ENCODE measurements at places on chromosomes 5 and 9.

- no peak overlapping the region for H3K27ac ChIP-seq
- H3K4me3 ChIP-seq: no peak overlapping the region
- DNase-seq: no peak
- no peaks in the 10 kb centered on the region for H3K4me1 ChIP-seq
- H3K27me3 ChIP-seq: no peaks in the 10 kb centered on the region
Observed at GRCh38 chr5:121976979-121977378, 15.2 kb downstream of the SRFBP1 start.

DNA sequence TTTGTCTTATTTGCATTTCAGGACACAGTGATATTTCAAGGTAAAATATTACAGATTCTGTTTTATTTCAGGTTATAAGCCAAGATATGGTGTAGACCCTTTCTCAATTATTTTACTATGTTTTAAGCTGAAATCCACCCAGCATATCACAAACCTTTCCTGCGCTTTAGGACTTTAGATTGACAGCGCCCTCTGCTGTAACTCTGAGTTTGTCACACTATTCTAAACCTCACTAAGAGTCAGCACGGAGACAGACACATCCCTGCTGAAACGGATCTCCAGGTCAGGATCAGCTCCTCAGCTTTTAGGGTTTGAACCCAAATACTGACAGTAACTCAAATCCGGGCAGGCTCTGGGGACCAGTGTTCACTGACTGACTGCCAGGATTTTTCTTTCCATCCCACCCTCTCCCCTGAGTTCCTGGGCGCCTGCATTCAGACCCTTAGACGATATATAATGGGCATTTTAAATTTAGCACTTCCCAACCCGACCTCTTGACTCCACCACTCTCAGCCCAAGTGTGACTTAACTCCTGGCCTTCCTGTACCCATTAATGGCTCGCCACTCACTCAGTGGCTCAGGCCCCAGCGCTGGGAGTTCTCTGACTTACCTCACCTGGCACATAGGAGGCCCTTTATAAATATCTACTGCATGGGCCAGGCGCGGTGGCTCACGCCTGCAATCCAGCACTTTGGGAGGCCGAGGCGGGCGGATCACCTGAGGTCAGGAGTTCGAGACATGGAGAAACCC is 33.5 kb downstream of the TLX3 start:
- H3K36me3 ChIP-seq: no peaks in the 10 kb centered on the region
- H3K4me1 ChIP-seq: no peaks in the 10 kb centered on the region
- H3K4me3 ChIP-seq: no peak overlapping the region
- H3K27me3 ChIP-seq: peaks cover 5% of the 10 kb centered on the region

- H3K27me3 ChIP-seq: no peaks in the 10 kb centered on the region
- no peak overlapping the region for H3K27ac ChIP-seq
- H3K4me3 ChIP-seq: no peak overlapping the region
- DNase-seq: peak; percentile 70
- no peaks in the 10 kb centered on the region for H3K36me3 ChIP-seq
Observed at GRCh38 chr9:70480405-70480980, 66.0 kb upstream of the KLF9 start.

DNA sequence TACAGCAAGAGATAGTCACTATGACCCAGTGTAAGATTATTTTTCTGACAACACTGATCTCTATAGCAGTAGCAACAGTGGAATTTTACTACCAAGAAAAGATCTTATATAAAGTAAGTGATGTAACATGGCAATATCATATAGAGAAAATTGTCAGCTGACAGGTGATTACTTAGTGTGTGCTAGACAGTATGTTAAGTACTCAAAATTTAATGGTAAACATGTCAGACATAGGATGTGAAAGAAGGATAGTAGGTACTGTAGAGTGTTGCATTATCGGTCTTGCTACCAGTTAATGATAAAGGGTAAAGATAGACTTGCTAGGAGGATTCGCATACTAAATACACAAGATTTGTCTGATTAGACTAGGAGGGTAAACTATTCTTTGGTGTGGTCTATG is 247.4 kb downstream of the CYLC2 start:
- H3K27ac ChIP-seq: no peak overlapping the region
- H3K36me3 ChIP-seq: no peaks in the 10 kb centered on the region
- no peak for DNase-seq
- H3K4me1 ChIP-seq: no peaks in the 10 kb centered on the region
- no peaks in the 10 kb centered on the region for H3K27me3 ChIP-seq

DNA sequence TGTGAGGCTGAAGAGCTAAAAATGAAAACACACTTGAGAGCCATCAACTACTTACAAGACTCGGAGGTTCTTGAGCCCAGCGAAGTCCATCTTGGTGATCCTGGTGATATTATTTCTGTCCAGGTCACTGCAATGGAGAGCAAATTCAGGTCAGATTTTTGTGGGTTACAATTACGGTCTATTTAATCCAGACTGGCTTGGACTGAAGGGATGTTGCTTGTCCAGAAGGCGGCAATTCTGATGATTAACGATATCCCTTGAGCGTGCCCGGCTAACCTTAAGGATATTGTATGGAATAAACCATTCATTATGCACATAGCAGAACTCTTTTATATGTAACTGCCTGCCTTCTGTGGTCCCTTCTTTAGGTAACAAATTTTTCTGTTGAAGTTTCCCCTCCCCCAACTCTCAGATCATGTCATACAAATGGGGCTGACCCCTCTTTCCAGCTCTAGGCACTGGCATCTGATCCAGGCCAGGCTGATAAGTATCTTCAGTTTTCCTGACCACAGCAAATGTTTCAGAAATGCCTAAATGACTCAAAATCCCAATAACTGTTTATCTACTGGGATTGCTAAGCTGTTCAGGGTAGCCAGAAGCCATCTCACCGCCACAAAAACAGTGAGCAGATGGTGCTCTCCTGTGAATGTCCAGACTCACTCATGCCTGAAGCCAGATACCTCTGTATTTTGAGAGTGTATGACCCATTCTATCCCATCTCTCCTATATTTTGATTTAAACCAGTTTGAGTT is 49.4 kb downstream of the SLIT3 start:
- no peak overlapping the region for H3K4me3 ChIP-seq
- no peak for DNase-seq
- no peak overlapping the region for H3K27ac ChIP-seq
- H3K4me1 ChIP-seq: peaks cover 4% of the 10 kb centered on the region
- no peaks in the 10 kb centered on the region for H3K27me3 ChIP-seq

- no peak overlapping the region for H3K27ac ChIP-seq
- no peaks in the 10 kb centered on the region for H3K4me1 ChIP-seq
- no peak for DNase-seq
- no peak overlapping the region for H3K4me3 ChIP-seq
Observed at GRCh38 chr9:115845648-115846312, 307.8 kb upstream of the PAPPA start.

DNA sequence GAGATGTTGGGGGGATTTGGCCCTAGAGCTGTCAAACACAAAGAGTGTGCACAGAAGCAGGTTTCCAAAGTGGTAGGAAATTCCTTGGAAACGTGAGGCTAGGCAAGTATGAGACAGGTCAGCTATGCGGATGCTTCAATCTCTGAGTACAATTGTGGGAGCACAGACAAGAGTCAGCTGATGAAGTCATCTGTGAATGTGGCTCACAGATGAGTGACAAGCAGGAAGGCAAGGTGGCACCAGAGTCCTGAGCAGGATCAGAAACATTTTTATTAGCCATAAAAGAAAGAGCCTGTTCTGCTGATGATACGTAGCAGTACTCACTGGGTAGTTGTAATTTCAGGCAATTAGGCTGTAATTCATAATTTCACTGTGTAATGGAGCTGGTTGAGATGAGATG is 117.0 kb downstream of the DCP2 start:
- peaks cover 7% of the 10 kb centered on the region for H3K4me1 ChIP-seq
- H3K27ac ChIP-seq: no peak overlapping the region
- H3K4me3 ChIP-seq: no peak overlapping the region

- peaks cover 9% of the 10 kb centered on the region for H3K4me1 ChIP-seq
- H3K27me3 ChIP-seq: no peaks in the 10 kb centered on the region
- H3K4me3 ChIP-seq: no peak overlapping the region
- DNase-seq: no peak
Observed at GRCh38 chr5:151251001-151251551, 1.9 kb upstream of the GM2A start.

- no peak for DNase-seq
- no peak overlapping the region for H3K4me3 ChIP-seq
- H3K36me3 ChIP-seq: peaks cover 30% of the 10 kb centered on the region
Observed at GRCh38 chr5:179577286-179577960, 27.1 kb downstream of the RUFY1 start.

Measured in muscle of leg (tissue), 16 donors.